ENCODE measurements at places on chromosomes 16 and 17. TPM values are rescaled to one million over a fixed set of nuclear protein-coding genes. Genes with fewer than 3 reads are reported as not detected.

Gene SMIM36
- not detected for total RNA-seq

Gene CHST4
- not detected for total RNA-seq

Gene VAT1L
- total RNA-seq = not detected

Gene UNKL
- total RNA-seq = 31.2 TPM

Gene ZPBP2
- not detected for total RNA-seq

Gene MFAP4
- not detected for total RNA-seq

Gene AMDHD2
- total RNA-seq = 44.8 TPM

All from T-helper 2 cell treated with Interferon-gamma antibody and Interleukin-4, amounts not matched to agents 100 ng/mL and 5 ng/mL, for 36 hours (primary cell).